ENCODE measurements at places on chromosomes 12 and 14. TPM values are rescaled to one million over a fixed set of nuclear protein-coding genes. Genes with fewer than 3 reads are reported as not detected.

The KCNH3 gene
- total RNA-seq: under 0.01 TPM

The AQP6 gene
- total RNA-seq: not detected

The SMAGP gene
- total RNA-seq: 24.4 TPM

The NYNRIN gene
- total RNA-seq: 4.8 TPM

The TMTC1 gene
- total RNA-seq: 96.2 TPM

The DBX2 gene
- under 0.01 TPM for total RNA-seq

The ZFC3H1 gene
- total RNA-seq: 22.4 TPM

The CYP27B1 gene
- total RNA-seq: 0.39 TPM

The TMPRSS12 gene
- total RNA-seq: not detected

The GPR65 gene
- total RNA-seq: under 0.01 TPM

The GAS2L3 gene
- total RNA-seq: 56.7 TPM

The CAPS2 gene
- total RNA-seq: 4.8 TPM

The ZNF385A gene
- 0.37 TPM for total RNA-seq

The B3GNT4 gene
- total RNA-seq: under 0.01 TPM

The AACS gene
- 31.2 TPM for total RNA-seq

The SPTB gene
- total RNA-seq: not detected

The KLRC1 gene
- total RNA-seq: not detected

The TAS2R42 gene
- not detected for total RNA-seq
